ENCODE measurements at places on chromosomes 4 and X.

- no peak for DNase-seq
- no peaks in the 10 kb centered on the region for H3K36me3 ChIP-seq
- H3K4me3 ChIP-seq: no peak overlapping the region
- no peak overlapping the region for H3K27ac ChIP-seq
- H3K27me3 ChIP-seq: no peaks in the 10 kb centered on the region
These were observed 39.2 kb downstream of the PRRG1 start for GRCh38 chrX:37388413-37388812.

GRCh38 chr4:173307778-173308177, 26.4 kb downstream of the HMGB2 start:
- no peak overlapping the region for H3K27ac ChIP-seq
- DNase-seq: no peak
- H3K27me3 ChIP-seq: no peaks in the 10 kb centered on the region
- H3K36me3 ChIP-seq: peaks cover 4% of the 10 kb centered on the region

DNA sequence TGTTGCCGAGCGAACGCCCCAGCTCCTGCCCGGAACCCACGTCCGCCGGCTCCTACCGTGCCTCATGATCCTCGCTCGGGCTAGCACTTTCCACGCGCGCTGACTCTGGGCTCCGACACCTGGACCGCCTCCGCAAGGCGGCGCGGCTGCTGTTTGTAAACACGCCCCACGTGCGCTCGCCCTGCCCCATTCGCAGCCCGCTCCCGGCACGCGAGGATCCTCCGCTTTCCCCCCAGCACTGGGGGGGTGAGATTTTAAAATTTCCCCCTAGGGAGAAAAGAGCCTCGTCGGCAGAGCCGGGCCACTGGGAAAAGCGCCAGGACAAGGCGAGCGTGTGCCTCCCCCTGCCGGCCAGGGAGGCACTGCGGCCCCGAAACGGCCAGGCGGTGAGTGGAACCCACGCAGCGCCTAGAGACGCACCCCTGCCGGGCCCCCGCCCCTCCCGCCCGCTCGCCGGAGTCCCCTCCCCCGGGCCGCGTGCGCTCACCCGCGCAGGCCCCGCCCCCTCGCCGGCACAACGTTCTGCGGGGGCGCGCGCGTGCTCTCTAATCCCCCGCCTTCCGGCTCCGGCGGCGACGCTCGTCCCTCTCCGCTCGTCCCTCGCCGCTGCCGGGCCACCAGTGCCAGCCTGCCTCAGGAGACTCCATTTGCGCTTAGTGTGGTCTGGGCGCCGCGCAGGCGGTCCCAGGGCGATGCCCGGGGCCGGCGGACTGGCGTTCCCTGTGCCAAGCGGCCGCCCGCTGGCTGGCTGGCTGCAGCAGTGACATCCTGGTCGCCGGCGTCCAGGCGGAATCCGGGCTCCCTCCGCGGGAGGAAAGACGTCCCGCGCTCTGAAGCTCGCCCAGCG, at the start of gene TIGD2:
TSS of gene TIGD2 (plus strand) at position 548 of the 847 bp plus-strand sequence. CDS start 1,442 bp downstream, outside the sequence.
- peak within 1 kb of the TSS; percentile 66 for H3K4me3 ChIP-seq
- peak; percentile 87 for DNase-seq
- peaks cover 17% of the 10 kb centered on the region for H3K4me1 ChIP-seq
- peaks cover 22% of the 10 kb centered on the region for H3K36me3 ChIP-seq
- H3K27me3 ChIP-seq: peaks cover 11% of the 10 kb centered on the region
- peak within 1 kb of the TSS; percentile 72 for H3K27ac ChIP-seq

GRCh38 chrX:110877326-110877725, 81.7 kb upstream of the CHRDL1 start:
- no peaks in the 10 kb centered on the region for H3K4me1 ChIP-seq
- H3K36me3 ChIP-seq: no peaks in the 10 kb centered on the region
- H3K27ac ChIP-seq: no peak overlapping the region
- no peak overlapping the region for H3K4me3 ChIP-seq

- peaks cover 23% of the 10 kb centered on the region for H3K36me3 ChIP-seq
- peak; percentile 56 for DNase-seq
- no peak overlapping the region for H3K4me3 ChIP-seq
- peak overlapping the region; percentile 73 for H3K27ac ChIP-seq
- peaks cover 27% of the 10 kb centered on the region for H3K4me1 ChIP-seq
These were observed 11.4 kb upstream of the MCUB start for GRCh38 chr4:109548655-109549054.

- peaks cover 3% of the 10 kb centered on the region for H3K4me1 ChIP-seq
- H3K27ac ChIP-seq: no peak overlapping the region
- no peak overlapping the region for H3K4me3 ChIP-seq
- H3K36me3 ChIP-seq: no peaks in the 10 kb centered on the region
- peaks cover 1% of the 10 kb centered on the region for H3K27me3 ChIP-seq
These were observed 5.0 kb upstream of the SCML1 start for GRCh38 chrX:17732138-17732783.

- H3K36me3 ChIP-seq: peaks cover 3% of the 10 kb centered on the region
- DNase-seq: no peak
- H3K4me1 ChIP-seq: peaks cover 20% of the 10 kb centered on the region
- no peaks in the 10 kb centered on the region for H3K27me3 ChIP-seq
- H3K27ac ChIP-seq: no peak overlapping the region
These were observed 63.0 kb upstream of the AGA start for GRCh38 chr4:177505171-177505615.

GRCh38 chr4:155999725-156000124, 46.1 kb upstream of the CTSO start:
- peaks cover 6% of the 10 kb centered on the region for H3K27me3 ChIP-seq
- peak; percentile 19 for DNase-seq
- H3K4me1 ChIP-seq: no peaks in the 10 kb centered on the region

DNA sequence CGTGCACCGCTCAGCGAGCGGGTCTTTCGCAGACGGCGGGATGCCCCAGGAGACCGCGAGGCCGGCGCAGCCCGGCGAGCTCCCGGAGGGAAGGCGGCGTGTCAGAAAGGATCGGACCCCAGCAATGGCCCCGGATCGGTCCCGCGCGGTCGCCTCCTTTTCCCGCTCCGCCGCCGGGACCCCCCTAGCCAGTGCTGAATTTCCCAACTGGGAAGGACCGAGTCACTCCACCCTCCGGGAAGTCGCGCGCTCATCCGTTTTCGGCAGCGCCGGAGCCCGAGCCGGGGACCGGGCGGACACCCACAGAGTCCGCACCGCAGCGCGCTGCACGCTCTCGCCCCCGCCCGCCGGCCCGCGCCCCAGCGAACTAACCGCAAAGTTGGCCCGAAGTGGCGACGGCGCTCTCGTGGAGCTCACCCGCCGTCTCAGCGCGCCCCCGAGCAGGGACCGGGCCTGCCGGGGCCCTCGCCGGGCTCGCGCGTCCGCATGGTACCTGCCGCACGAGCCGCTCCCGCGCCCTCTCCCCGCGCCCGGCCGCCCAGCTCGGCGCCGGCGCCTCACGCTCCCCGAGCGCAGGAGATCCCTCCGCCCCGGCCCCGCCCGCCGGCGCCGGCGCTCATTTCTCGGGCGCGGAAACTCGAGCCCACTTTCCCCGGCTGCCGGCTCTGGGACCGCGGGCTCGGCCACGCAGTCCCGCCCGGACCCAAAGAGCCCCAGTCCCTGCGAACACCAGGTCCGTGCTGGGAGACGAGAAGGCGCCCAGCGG, at the start of gene FAT1:
TSS of gene FAT1 (minus strand) at position 565 of the 766 bp plus-strand sequence. CDS start 14,029 bp downstream, outside the sequence.
- peak; percentile 3 for DNase-seq
- peaks cover 52% of the 10 kb centered on the region for H3K27me3 ChIP-seq
- H3K36me3 ChIP-seq: no peaks in the 10 kb centered on the region
- peak within 1 kb of the TSS; percentile 28 for H3K4me3 ChIP-seq

DNA sequence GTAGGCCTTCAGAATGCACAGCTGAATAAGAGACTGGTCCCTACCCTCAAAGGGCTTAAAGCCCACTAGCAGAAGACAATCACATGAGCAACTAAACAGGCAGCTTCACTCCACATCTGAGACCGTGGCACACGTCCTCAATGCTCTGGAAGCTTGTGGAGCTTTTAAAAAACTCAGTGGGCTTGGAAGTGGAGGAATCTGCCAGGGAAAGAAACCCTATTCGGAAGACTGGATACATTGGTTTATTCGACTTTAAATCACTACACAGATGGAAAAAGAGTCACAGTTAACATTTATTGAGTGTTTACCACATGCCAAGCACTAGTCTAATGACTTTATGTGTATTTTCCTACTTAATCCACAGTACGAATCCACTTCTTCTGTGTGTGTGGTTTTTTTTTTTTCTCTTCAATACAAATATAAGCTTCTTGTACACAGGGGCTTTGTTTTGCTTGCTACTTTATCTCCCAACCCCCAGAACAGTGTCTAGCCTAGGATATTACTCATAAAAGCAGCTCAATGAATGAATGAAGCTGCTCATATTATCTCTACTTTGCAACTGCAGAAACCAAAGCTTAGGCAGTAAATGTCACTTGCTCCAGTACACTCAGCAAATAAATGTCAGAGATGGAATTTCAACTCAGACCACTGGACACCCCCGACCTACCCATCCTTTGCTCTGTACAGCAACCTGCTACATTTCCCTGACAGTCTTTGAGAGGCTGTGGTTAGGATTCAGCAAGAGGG, 137.7 kb downstream of the LDB2 start:
- H3K36me3 ChIP-seq: no peaks in the 10 kb centered on the region
- H3K4me1 ChIP-seq: no peaks in the 10 kb centered on the region
- H3K27ac ChIP-seq: no peak overlapping the region
- H3K4me3 ChIP-seq: no peak overlapping the region
- DNase-seq: no peak

GRCh38 chrX:129777218-129778030, 2.3 kb upstream of the SASH3 start:
- H3K27me3 ChIP-seq: no peaks in the 10 kb centered on the region
- peaks cover 30% of the 10 kb centered on the region for H3K36me3 ChIP-seq
- peak; percentile 80 for DNase-seq
- H3K4me3 ChIP-seq: peak overlapping the region; percentile 78
- H3K4me1 ChIP-seq: peaks cover 44% of the 10 kb centered on the region

- no peaks in the 10 kb centered on the region for H3K36me3 ChIP-seq
- no peak for DNase-seq
These were observed 746.9 kb downstream of the PCDH19 start for GRCh38 chrX:99663136-99663535.

- peaks cover 39% of the 10 kb centered on the region for H3K4me1 ChIP-seq
These were observed 174.7 kb upstream of the PPP1R2C start for GRCh38 chrX:42952621-42953020.

GRCh38 chr4:20878806-20879205, 178.5 kb downstream of the PACRGL start:
- no peaks in the 10 kb centered on the region for H3K4me1 ChIP-seq
- no peak overlapping the region for H3K27ac ChIP-seq
- H3K36me3 ChIP-seq: no peaks in the 10 kb centered on the region
- no peaks in the 10 kb centered on the region for H3K27me3 ChIP-seq
- no peak for DNase-seq

GRCh38 chrX:40155589-40156469, 58.1 kb upstream of the BCOR start:
- no peaks in the 10 kb centered on the region for H3K36me3 ChIP-seq
- no peaks in the 10 kb centered on the region for H3K27me3 ChIP-seq
- no peak for DNase-seq
- peaks cover 11% of the 10 kb centered on the region for H3K4me1 ChIP-seq
- H3K27ac ChIP-seq: no peak overlapping the region

DNA sequence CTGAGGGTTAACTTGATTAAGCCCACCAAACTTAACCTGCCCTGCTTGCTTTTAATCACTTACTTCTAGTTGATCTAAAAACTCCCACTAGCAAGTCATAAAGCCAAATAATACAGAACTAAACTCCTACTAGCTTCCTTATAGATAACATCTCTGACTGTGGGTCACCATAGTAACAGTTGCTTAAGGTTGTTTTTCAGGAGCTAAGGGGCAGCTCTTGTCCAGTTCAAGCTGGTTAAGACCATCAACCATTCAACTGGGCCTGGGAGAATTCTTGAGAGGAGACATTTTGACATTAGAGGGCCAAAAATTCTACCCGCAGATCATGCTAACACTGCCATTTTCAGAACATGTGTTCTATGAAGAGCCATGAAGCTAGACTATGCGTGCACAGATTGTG, 67.0 kb downstream of the UCHL1 start:
- H3K4me1 ChIP-seq: no peaks in the 10 kb centered on the region
- no peak for DNase-seq
- H3K27me3 ChIP-seq: peaks cover 2% of the 10 kb centered on the region
- no peak overlapping the region for H3K4me3 ChIP-seq
- no peaks in the 10 kb centered on the region for H3K36me3 ChIP-seq
- H3K27ac ChIP-seq: no peak overlapping the region

GRCh38 chr4:3442959-3443749, 1.4 kb downstream of the HGFAC start:
- H3K27ac ChIP-seq: no peak overlapping the region
- H3K36me3 ChIP-seq: no peaks in the 10 kb centered on the region
- H3K4me1 ChIP-seq: no peaks in the 10 kb centered on the region
- DNase-seq: peak; percentile 71

- no peaks in the 10 kb centered on the region for H3K36me3 ChIP-seq
- DNase-seq: no peak
- H3K27ac ChIP-seq: no peak overlapping the region
These were observed 436.6 kb downstream of the C4orf33 start for GRCh38 chr4:129532573-129532972.

DNA sequence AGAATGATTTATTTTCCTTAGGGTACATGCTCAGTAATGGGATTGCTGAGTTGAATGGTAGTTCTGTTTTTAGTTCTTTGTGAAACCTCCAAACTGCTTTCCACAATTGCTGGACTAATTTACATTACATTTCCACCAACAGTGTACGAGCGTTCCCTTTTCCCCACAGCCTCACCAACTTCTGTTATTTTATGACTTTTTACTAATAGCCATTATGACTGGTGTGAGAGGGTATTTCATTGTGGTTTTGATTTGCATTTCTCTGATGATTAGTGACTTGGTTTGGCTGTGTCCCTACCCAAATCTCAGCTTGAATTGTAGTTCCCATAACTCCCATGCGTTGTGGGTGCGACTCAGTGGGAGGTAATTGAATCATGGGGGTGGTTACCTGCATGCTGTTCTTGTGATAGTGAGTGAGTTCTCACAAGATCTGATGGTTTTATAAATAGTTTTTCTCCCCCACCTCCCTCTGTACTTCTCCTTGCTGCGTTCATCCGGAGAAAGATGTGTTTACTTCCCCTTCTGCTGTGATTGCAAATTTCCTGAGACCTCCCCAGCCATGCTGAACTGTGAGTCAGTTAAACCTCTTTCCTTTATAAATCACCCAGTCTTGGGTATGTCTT, 95.1 kb downstream of the GBA3 start:
- H3K27me3 ChIP-seq: peaks cover 1% of the 10 kb centered on the region
- no peak overlapping the region for H3K27ac ChIP-seq
- DNase-seq: no peak

- H3K36me3 ChIP-seq: peaks cover 4% of the 10 kb centered on the region
- H3K4me3 ChIP-seq: peak overlapping the region; percentile 79
- peak overlapping the region; percentile 79 for H3K27ac ChIP-seq
- H3K27me3 ChIP-seq: no peaks in the 10 kb centered on the region
- H3K4me1 ChIP-seq: peaks cover 48% of the 10 kb centered on the region
- peak; percentile 40 for DNase-seq
These were observed 2.2 kb downstream of the TMEM156 start for GRCh38 chr4:39029752-39030694.

GRCh38 chr4:101500742-101501141, 153.4 kb upstream of the PPP3CA start:
- peaks cover 3% of the 10 kb centered on the region for H3K4me1 ChIP-seq
- no peak overlapping the region for H3K27ac ChIP-seq
- H3K4me3 ChIP-seq: no peak overlapping the region
- no peak for DNase-seq
